Lung microvascular endothelial cell (primary cell): ENCODE measurements at places on chromosomes 3 and 15. TPM values are rescaled to one million over a fixed set of nuclear protein-coding genes. Genes with fewer than 3 reads are reported as not detected.

The SNTN gene
- not detected in 2 replicates for total RNA-seq

The HRH1 gene
- total RNA-seq: 1.6 and 5.4 TPM in 2 replicates

The LRTM1 gene
- total RNA-seq: not detected in 2 replicates

The LTF gene
- under 0.01 and 0.22 TPM in 2 replicates for total RNA-seq

The UPK1B gene
- under 0.01 TPM in 1 of 2 replicates, not detected in the other for total RNA-seq

The DUOX2 gene
- not detected in 2 replicates for total RNA-seq

The DAPK2 gene
- 7.2 and 13.5 TPM in 2 replicates for total RNA-seq

GRCh38 chr3:141308588-141309218, 59.6 kb upstream of the ZBTB38 start:
- peak; percentile 78 for DNase-seq

GRCh38 chr3:167651826-167652225, 1.9 kb downstream of the WDR49 start:
- DNase-seq: no peak

GRCh38 chr15:79965846-79966630, 5.0 kb downstream of the BCL2A1 start:
- DNase-seq: peak; percentile 65

GRCh38 chr3:124133366-124133940, 141.5 kb upstream of the ROPN1 start:
- no peak for DNase-seq

DNA sequence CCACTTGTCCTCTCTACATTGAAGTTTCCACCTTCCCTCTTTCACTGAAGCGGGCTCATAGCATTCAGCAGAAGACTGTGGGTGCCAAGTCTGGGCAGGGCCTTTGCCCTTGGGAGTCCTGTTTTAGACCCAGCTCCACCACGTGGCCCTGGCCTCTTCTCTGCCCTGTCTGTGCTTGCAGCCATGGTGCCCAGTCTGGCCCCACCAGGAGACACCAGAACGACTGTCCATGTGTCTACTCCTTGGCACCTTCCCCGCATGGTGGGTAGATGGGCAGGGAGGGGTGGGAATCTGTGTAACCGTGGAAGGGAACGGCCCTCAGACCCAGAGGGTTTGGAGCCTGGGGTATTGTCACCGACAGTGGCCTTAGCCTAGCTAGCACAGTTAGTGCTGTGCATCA, 17.9 kb upstream of the EMC3 start:
- no peak for DNase-seq

DNA sequence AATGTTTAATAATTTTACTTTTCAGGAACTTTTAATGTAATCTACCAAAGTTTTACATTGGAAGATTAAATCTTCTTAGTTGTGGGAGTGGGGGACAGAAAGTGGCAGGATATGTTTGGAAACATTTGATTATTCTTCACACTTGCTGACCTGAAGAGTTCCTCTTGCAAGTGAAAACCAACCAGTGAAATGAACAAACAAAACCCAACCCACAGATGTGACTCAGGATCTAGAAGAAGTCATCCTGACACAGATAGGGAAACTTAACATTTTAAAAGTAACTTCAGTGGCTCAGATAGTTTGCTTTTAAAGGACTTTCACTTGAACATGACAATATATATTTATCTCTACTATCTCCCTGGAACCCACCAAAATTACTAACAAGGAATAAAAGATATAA, 55.4 kb downstream of the ASTE1 start:
- DNase-seq: no peak

DNA sequence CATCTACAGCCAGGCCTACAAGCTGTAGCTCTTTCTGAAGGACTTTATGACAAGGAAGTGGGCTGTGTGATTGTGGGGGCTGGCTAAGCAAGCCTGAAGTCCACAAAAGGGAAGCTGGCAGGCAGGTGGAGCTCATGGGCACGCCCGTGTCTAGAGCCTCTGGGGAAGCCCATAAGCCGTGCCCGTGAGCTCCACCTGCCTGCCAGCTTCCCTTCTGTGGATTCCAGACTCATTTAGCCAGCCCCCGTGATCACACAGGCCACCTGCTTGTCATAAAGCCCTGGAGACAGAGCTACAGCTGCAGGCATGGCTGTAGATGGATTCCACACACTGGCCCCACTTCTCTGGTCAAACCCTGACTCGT, 15.2 kb downstream of the EFCC1 start:
- peak; percentile 80 for DNase-seq

DNA sequence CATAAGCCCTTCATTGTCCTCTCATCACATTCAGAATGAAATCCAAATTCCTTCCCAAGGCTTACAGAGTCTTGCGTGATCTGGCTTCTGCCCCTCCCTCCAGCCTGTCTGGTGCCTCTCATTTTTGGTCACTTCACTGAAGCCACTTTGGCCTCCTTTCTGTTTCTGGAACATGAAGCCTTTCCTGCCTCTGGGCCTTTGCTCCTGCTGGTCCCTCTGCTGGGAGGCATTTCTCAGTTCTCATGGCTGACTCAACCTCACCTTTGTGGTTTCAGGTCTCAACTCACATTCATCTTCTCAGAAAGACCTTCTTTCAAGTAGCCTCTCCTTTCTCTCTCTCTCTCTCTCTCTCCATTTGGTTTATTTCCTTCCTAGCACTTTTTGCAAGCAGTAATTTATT, 43.9 kb upstream of the BHLHE40 start:
- no peak for DNase-seq

DNA sequence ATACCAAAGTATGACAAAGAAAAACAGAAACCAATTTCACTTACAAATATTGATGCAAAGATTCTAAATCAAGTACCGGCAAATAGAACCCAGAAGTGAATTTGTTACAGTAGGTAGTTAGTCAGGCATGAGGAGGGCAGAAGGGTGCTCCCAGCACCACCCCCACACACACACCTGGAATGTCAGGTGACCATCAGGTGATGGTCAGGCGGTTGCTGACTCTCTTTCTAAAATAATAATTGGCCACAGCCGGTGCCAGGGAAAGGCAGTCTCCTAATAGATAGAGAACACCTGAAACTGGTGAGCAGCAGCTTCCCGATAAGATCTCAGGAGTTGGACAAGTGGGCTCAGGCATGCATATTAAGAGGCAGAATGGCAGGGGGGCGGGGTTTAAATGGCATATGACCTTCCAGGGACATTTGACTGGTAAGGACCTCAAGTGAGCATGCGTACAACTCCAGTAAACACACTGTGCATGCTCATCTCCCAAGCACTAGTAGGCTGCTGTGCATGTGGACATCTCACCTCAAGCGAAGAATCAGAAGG, 131.1 kb downstream of the ANO10 start:
- DNase-seq: no peak

DNA sequence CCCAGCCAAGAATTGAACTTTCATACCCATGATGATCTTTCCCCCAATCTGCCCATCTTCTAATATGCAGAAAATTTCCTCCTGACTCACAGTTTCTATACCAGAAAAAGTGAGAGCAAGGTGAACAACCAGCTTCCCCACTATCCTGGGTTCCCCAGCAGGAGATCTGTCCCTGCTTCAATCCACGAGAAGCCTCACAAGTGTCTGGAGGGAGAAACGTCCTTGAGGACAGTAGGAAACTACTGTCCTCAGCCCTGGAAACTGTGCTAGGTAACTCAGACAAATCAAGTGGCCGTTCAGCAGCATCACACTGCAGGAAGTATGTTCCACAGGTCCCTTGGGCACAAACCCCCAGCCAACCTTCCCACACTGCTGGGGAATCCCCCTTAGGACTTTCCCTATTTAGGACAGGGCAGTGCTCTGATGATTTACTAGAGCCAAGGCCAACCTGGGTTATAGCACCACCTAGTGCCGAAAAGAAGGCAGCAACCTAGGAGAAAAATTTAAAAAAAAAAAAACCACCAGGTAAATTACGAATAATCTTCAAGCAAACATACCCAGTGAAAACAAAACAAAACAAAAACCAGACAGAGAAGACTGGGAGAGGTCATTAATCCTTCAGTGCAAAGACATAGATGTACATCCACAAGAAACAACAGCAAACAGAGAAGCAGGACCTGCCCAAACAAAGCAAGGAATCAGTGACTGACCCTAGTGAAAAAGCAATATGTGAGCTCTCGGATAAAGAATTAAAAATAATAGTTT, 36.0 kb downstream of the MORC1 start:
- peak; percentile 72 for DNase-seq

DNA sequence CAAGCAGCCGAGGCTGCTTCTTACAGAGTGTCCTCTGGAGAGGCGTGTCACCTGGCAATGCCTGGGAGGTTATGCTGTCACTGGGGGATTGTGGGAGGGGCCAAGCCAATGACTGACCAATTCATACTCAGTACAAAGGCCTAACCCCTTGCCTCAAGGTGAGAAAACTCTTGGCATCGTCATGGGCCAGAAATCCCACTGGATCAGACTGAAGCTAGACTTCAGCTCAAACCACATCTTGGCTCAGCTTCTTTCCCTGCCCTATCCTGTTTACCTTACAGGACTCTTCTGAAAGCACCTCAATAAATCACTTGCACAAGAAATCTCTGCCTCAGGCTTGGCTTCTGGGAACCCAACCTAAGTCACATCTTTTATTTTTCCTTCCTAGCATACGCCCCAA, 9.5 kb downstream of the ANAPC13 start:
- DNase-seq: no peak

GRCh38 chr15:95988574-95988887, 342.0 kb upstream of the NR2F2 start:
- peak; percentile 24 for DNase-seq

GRCh38 chr15:91852741-91853510, 582 bp upstream of the SLCO3A1 start:
- DNase-seq: peak; percentile 62

- no peak for DNase-seq
Measured at GRCh38 chr15:73403171-73403570, 34.4 kb upstream of the HCN4 start.

GRCh38 chr15:26571346-26571745, 201.5 kb downstream of the GABRB3 start:
- DNase-seq: no peak

DNA sequence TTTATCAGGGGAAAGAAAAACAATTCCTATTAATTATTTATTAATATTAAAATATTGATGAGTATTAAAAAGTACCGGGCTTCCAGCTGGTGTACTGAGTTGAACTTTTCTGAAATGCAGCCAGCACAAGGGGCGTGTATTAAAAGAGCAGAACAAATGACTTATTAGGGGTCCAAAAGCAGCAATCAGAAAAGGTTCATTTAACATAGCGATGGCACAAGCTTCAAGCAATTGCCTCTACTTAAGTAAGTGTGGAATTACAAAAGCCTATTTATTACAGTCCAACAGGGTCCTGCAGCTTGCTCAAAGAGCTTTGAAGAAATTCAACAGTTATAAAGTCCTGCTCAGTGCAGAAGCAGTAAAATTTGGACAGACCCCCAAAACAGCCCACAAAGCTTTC, 285.6 kb downstream of the EPHA3 start:
- DNase-seq: no peak

GRCh38 chr15:67456677-67457529, 64.0 kb upstream of the C15orf61 start:
- peak; percentile 77 for DNase-seq

- DNase-seq: no peak
Measured at GRCh38 chr3:185978516-185978915, 40.7 kb upstream of the TRA2B start.

DNA sequence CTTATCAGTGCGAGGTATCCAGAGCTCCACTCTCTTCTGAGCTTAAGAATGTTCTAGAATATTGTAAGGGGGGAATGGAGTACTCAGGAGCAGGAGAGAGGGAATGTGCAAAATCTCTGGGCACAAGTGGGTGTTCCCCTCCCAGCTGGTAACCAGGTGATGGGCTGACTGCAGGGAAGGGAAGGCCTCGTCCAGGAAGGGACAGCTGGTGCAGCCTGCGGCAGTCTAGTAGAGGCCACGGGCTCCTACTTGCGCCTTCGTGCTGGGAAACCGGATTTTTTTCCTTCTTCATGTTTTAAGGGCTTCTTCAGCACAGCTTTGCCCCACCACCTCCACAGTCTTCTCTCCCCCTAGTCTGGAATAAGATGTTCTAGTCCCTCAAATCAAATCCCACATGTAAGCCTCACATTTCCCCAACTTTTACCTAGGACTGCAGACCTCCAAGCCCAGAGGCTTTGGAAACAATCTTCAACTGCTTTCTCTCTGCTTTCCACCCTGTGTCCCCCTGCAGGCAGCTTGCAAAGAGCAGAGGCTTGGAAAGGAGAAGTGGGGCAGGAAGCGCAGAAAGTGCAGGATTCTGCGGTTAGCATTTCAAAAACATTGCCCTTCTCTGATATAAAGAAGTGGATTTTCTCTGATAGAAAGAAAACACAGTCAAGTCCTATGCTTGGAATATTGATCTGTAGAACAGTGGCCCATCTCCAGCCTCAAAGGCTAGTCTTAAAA, 11.9 kb upstream of the CGNL1 start:
- no peak for DNase-seq

GRCh38 chr3:184378651-184379357, 797 bp upstream of the THPO start:
- no peak for DNase-seq

DNA sequence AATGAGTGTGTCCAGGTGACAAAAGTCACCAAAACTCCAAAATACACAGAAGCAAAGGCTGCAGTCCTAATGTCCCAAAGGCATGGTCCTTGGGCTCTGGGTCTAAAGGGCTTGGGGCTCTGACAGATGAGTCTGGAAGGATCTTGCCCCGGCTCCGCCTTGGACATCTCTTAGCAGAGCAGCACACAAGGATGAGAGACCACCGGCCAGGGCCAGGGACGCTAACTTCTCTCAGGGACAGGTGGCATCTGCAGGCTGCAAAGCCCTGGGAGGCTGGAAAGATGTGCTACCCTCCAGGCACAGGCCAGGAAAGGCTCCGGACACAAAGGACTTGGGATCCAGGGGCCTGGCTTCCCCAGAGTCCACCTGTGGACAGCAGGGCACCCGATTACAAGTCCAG, 14.1 kb upstream of the SHISA5 start:
- no peak for DNase-seq

DNA sequence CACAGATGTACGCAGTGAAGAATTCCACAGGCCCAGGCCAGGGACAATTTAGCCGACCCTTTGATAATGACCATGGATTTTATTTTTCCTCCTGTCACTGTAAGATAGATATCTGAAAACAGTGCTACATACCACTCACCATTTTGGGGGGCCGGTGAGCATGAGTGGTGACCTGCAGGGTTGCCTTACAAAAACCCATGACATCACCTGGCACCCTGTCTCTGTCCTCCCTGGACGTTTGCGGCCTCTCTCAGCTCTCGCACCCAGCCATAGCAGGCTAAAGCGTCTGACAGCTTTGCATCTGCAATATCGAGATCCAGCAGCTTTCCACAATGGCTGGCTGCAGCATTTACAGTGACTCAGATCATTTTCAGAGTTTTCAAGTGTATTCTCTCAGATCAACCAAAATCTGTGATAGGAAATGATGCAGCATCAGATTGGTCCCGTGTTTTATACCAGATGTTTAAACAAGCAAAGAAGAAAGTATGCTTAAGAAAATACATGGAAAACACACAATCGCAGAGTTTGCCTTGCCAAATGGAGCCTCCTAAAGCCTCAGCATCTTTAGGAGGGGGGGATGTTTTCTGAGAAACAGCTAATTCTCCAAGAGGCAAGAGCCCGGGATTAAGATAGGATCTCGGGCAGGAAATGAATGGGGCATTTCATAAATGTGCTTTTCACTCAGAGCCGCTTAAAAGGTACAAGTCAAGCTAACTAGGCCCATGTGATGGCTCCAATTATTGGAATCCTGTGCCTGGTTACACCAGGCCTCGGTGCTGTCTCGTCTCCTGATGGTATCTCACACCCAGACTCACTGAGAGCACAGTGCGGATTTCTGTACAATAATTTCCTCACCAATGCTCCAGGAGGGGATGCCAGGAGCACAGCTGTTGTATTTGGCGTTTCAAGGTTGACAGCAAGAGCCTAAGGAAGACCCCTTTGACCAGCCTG, 257.3 kb downstream of the XXYLT1 start:
- DNase-seq: peak; percentile 50
